ENCODE measurements at places on chromosomes 5 and 9.

DNA sequence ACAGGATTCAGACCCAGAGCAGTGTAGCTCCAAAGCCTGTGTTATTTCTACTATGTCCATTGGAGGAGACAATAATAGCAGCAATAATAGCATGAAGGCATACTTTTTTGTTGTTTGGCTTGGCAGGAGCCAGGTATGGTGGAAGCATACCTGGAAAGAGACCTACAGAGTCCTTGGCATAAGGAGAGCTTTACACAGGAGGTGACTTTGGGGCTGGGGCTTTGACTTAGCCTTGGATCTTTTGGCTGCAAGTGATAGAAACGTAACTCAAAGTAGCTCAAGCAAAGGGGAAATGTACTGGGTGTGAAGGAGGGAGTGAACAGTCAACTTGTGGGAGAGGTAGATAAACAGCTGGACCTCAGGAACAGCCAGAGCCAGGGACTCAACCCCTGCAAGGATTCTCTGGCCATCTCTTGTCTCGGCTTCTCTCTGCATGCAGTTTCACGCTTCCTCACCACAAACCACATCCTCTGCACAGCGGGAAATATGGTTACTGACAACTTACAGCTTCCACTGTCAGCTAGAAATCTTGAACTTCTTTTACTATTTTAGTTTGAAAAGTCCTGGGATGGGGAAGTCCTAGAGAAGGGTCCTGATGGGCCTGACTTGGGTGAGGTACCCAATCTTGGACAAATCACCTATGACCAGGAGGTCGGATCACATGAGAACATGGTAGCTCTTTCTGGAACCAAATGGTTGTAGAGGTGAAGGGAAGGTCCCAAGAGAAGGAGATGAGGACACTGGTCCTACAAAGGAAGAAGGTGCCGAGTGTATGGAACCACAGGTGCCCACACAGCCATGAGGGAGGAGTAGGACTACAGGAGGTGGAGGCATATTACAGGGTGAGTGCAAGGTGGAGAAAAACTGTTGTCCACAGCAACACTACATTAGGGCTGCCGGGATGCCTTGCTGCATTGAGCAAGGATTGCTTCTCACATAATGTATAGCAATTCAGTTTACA is 47.0 kb upstream of the TGFBR1 start:
- DNase-seq = no peak

DNA sequence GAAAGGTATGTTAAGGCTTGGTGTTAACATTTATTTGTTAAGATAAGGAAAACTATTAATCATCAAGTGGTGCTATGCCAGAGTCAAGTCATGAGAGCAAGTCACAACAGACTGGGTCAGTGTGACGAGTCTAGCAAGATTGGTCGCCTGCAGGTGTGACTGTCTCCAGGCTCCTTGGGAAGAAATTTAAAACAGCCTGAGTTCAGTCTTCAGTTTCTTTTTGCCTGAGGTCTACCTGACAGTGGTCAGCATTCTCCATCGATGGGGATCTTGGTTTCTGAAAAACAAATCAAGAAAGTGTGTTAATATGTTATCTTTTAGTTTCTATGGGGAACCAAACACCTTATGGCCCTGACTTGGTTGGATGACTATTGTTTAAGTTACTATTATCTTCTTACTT is 56.3 kb downstream of the CETN3 start:
- no peak for DNase-seq

GRCh38 chr9:89465001-89465451 is 32.9 kb downstream of the SEMA4D start:
- no peak for DNase-seq

DNA sequence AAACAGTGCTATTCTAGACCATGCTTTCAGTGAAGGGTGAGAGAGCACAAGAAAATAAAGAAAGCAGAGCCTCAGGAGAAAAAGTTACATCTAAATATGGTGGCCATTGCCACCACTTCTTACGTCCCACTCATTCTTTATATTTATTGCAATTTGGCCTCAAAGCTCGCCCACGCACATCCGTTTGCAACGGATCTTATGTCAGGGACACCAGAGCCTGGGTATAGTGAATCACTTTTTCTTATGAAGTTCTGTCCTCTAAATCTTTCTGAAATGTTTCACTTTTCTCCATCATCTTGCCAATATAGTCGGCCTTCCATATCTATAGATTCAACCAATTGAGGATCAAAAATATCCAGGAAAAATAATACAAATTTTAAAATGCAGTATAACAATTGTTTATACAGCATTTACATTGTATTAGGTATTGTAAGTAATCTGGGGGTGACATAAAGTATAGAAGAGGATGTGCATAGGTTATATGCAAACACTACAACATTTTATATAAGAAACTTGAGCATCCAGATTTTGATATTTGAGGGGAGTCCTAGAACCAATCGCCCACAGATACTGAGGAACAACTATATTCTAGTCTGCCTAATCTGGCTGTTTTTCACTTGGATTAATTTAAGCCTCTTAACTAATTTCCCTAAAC is 35.2 kb downstream of the GOLPH3 start:
- no peak for DNase-seq

GRCh38 chr9:36842560-36843530 is 191.2 kb downstream of the PAX5 start:
- DNase-seq = no peak

DNA sequence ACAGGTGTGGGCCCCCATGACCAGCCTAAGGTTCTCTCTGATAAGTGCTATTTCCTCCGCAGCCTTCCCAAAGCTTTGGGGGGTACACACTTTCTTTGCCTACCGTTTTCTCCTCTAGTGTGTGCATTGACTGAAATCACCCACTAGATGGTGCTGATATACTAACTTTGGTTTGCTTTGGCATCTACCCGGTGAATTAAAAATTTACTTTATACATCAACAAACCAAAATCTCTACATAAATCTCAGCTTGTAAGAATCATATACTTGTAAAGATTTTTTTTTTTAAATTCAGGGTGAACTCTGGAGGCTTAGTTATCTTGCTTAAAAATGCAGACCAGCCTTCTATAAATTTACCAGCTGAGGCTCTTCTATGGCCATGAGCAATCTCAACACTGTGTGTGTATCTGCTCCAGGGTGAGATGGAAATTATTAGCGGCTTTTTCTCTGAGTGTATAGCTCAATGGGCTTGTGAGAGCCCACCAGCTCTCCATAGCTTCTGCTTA is 475.7 kb upstream of the TNC start:
- DNase-seq = no peak

DNA sequence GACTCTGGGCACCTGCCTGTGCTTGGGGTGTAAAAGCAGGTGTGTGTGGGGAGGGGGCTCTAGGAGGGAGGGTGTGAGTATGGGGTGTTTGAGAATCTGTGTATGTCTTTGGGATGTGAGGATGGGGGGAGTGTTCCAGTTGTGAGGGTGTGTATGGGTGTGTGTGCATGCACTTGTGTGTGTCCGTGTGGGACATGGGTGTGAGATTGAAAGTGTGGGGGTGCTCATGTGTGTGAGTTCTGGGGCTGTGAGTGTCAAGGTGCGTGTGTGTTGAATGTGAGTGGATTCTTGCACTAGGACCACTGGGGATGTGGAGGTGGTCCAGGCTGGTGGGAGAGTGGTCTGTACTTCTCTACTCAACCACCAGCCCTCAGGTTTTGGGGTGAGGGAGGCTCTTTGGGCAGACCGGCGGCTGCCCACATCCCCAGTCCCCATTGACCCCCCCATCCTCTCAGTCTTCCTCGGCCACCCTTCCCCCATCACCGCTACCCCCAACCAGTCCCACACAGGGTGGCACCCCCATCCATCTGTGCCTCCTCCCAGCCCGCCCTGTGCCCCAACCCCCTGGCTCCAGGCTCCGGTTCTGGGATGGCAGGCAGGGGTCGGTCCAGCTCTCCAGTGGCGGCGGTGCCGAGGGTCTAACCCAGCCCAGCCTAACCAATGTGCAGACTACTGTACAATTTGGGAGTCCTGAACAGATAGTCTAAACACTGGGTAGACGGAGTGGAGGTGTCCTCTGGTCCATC is 31.5 kb downstream of the GOLGA2 start:
- DNase-seq = no peak

- peak; percentile 14 for DNase-seq
These were observed 150.1 kb downstream of the OSTF1 start for GRCh38 chr9:75238311-75238976.

Measured in NCI-H524 (cell line).